ENCODE measurements at places on chromosomes 12 and 14.

DNA sequence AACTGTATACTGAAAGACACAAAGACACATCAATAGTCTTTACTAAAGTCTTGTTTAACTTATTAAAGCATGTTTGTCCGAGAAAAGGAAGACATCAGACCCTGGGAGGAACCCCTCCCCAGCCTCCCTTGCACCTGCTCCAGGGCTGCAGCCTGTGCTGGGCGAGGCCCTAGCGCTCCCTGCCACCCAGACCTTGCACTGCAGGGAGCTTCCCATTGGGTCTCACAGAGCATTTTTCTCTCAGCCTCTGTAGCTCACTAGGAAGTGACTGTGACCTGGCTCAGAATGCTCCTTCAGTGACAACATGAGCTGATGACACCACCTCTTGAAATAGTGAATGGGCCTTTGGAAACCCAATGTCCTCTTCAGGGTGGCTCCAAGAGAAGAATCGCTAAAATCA, 461.2 kb downstream of the TMEM121 start:
- DNase-seq = no peak

DNA sequence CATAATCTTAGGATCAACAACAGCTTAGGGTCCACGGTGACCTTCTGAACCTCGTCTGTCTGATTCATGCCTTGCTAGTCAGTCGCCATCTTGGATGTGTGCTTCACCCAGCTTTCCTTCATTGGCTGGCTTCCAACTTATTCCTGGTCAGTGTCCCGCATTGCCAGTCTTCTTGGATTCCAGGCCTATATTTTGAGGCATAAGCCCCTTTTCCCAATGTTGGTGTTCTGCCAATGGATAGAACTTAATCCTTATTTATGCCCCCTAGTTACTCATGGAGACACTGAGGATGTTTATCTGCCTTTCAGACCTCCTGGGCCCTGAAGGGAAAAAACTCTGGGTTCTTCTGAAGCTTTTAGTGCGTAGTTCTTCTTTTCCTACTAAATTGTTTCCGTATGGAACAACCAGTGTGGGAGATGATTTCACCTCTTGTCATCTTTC, 5.8 kb downstream of the JDP2 start:
- no peak for DNase-seq

DNA sequence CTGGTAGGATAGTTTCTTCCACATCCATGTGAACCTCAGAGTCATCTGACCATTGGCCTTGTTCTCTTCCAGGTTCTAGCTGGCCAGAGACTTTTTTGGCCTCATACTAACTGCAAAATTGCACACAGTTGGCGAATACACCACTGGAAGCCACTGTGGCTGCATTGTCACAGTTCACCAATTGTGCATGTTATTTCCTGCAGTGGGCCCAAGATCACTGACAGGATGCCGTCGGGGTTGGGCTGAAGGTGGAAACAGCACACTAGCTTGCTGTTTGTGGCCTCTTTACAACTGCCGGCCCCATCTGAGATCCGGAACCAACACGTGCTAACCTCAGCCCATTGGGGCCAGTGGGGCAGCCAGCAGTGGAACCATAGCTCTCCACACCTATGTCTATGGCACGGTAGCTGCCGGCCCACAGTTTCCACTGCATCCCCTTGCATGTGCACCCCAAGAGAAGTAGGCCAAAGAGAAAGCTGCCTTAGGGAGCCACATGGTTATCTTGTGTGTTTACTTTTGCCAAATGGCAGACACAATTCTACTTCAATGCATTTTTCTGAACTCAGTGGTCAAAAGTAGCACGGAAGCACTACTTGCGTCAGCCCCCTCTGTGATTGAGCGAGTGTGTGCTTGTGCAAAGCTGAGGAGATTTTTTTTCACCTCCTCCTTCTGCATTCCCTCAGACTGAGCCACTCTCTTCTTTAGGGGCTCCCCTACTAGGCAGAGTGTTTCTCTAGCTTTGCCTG, 464.0 kb downstream of the RAD51B start:
- DNase-seq = peak; percentile 95

DNA sequence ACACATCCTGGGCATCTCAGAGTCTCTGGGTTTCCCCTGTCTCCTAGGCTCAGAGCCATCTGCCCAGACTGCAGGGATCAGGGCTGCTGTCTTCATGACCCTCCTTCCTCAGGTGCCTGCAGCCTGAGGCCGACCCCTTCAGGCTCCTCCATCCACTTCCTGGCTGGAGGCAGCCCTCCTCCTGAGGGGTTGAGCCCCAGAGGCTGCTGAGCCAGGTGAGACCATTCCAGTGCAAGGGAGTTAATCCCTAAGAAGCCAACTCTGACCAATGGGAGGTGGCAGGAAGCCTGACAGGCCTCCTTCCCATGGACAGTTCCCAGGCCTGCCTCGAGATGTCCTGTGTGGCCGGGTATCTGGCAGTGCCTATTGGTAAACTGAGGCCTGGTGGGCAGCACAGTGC, 8.4 kb upstream of the PPP4R4 start:
- DNase-seq = no peak

DNA sequence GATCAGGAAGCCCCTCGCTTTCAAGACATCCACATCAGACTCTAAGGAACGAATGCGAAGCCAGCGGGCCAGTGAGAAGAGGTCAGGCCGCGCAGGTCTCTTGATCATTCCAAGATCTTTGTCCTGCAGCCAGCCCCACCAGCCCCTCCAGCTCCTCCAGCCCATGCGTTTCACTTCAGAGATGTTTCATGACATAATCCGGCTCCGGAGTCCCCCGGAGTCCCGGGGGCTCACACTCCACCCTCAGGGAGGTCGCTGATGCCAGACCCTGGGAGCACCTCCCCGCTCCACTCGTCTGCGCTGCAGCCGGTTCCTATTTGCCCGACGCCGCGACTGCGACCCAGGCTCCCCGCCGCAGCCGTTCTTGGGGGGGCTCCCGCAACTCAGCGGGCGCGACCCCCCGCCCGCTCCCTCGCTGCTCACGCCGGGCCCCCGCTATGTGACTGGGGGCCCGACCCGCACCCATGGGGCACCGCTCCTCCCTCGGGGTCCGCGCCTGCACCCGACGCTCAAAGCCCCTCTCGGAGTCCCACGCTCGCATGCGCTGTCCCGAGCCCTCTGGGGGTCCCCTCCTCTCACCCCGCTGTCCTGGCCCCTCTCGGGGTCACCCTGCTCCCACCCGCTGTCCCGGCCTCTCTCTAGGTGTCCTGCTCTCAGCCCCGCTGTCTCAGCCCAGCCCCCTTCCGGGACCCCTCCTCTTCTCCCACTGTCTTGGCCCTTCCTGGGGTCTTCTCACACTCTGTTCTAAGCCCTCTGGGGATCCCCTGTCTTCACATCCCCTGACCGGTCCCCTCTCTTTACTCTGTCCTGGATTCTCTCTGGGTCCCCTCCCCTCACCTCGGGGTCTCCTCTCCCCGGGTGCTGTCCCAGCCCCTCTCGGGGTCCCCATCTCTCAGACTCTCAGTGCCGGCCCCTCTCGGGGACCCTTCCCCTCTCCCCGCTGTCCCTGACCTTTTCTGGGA, 1.1 kb downstream of the TAOK3 start:
- no peak for DNase-seq

DNA sequence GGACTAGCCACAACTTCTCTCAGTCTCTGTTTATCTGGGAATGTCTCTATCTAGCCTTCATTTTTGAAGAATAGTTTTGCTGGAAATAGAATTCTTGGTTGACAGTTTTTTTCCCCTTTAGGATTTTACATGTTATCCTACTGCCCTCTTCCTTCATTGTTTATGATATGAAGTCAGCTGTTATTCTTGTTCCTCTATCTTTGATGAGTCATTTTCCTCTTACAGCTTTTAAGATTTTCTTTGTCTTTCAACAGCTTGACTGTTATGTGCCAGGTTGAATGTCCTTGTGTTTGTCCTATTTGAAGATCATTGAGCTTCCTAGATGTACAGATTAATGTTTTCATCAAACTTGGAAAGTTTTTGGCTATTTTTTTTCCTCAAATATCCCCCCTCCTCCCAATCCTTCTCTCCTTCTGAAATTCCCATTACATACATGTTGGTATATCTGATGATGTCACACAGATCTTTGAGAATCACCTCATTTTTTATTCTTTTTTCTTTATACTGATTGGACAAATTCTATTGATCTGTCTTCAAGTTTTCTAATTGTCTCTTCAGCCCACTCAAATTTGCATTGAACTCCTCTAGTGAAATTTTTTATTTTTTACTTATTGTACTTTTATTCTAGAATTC, 4.5 kb upstream of the GOLGA5 start:
- DNase-seq = no peak

GRCh38 chr12:116820064-116820656, 61.1 kb downstream of the HRK start:
- no peak for DNase-seq

- DNase-seq = no peak
These were observed 65.6 kb downstream of the SYNE2 start for GRCh38 chr14:63918411-63918810.

GRCh38 chr14:52131640-52132320, 62.9 kb upstream of the NID2 start:
- peak; percentile 4 for DNase-seq

GRCh38 chr12:68117661-68118060, 41.9 kb downstream of the IFNG start:
- no peak for DNase-seq
